ENCODE measurements at places on chromosomes 6 and 20.

DNA sequence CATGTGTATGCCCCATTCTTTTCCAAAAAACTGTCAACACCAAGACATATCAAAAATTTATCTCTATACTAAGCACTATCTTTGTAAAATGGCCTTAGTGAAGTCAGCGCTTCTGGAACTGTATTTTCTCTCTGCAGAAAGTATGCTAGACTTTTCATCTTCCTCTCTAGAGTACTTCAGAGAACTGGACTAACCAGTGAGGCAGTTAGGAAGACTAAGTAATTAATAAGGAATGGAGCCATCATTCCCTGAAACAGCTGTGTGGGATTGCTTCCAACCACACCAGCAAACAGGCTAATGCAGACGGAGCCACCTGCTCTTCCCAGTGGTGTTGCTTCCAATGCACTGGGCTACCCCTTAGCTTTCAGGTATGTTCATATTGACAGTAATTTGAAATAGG lies 169.1 kb upstream of the FUT9 start:
- DNase-seq = peak; percentile 63

DNA sequence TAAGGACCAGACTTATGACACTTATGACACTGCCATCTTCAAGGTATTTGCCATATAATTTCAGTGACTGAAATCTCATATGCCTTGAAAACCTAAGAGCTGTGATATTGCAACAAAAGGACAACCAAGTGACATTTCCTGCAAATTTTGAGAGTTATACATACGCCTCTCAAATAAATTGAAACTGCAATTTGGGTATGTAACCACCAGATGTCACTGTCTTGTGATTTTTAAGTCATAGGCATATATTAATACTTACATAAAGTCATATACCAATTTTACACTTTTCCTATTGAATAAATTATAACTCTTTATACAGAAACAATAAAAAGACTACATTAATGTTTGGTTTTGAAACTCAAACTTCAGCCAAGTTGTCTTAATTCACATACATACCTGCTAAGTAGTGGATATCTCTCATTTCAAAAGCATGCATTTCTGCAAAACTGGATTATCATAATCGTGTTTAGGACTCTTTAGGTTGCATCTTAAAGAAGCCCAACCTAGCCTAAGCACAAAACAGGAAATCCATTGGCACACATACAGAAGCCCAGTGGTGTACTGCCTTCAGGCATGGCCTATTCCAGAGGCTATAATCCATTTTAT lies 180.2 kb downstream of the PACRG start:
- no peak for DNase-seq

GRCh38 chr6:10248378-10248843 lies 166.5 kb downstream of the TFAP2A start:
- no peak for DNase-seq

- DNase-seq = no peak
Observed at GRCh38 chr6:150676344-150676743, 76.7 kb downstream of the PLEKHG1 start.

GRCh38 chr6:45002390-45003105 lies 325.6 kb upstream of the RUNX2 start:
- no peak for DNase-seq

DNA sequence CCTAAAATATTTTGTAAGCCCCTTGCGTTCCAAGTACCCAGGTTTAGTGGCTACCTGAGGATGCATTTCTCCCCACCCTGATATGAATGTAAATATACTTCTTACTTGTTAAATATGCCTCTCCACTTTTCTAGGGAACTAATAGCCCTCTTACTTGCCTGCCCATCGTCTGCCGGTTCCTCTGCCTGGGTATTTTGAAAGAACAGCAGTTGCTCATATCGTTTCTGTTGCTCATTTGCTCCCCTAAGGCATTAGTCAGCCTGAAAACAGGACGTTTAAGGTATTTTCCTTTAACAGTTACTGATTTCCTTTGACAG lies 141.3 kb upstream of the CARMIL1 start:
- DNase-seq = no peak
